ENCODE measurements at places on chromosomes 16 and 17. TPM values are rescaled to one million over a fixed set of nuclear protein-coding genes. Genes with fewer than 3 reads are reported as not detected.

DNA sequence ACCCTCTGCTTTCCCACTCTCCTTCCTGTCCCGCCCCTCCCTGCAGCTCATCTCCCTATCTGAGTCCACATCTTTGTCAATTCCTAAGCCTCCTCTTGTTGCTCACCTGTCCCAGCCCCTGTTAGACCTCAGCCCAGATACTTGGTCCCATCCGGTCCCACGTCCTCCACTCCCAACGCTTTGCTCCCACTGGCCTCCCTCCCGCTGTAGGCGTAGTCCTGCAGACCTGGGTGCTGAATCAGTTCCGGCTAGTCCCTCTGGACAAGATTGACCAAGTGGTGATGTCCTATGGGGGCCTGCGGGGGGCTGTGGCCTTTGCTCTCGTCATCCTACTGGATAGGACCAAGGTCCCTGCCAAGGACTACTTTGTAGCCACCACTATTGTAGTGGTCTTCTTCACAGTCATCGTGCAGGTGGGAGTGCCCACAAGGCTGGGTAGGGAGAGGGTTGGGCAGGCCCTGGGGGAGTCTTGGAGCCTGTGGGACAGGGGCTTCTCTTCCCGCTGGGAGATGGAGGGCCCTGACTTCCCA is 8.0 kb downstream of the SLC9A5 start:
- no peaks in the 10 kb centered on the region for H3K36me3 ChIP-seq
- no peak overlapping the region for H3K4me3 ChIP-seq
- no peak overlapping the region for H3K27ac ChIP-seq
- no peak for DNase-seq

DNA sequence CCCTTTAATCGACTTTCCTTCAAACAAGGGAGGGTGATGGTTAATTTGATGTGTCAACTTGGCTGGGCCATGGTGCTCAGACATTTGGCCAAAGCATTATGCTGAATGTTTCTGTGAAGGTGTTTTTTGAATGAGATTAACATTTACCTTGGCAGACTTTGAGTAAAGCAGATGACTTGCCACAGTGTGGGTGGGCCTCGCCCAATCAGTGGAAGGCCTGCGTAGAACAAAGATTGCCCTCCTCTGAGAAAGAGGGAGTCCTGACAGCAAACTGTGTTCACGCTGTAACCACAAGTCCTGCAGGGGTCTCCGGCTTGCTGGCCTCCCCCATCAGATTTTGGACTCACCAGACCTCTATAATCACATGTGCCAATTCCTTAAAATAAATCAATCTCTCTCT is 118.7 kb downstream of the SOX9 start:
- H3K4me3 ChIP-seq, result no peak overlapping the region
- no peak for DNase-seq
- H3K27me3 ChIP-seq, result peaks cover 11% of the 10 kb centered on the region

CEP295NL gene
- total RNA-seq, result 0.11 TPM

DNA sequence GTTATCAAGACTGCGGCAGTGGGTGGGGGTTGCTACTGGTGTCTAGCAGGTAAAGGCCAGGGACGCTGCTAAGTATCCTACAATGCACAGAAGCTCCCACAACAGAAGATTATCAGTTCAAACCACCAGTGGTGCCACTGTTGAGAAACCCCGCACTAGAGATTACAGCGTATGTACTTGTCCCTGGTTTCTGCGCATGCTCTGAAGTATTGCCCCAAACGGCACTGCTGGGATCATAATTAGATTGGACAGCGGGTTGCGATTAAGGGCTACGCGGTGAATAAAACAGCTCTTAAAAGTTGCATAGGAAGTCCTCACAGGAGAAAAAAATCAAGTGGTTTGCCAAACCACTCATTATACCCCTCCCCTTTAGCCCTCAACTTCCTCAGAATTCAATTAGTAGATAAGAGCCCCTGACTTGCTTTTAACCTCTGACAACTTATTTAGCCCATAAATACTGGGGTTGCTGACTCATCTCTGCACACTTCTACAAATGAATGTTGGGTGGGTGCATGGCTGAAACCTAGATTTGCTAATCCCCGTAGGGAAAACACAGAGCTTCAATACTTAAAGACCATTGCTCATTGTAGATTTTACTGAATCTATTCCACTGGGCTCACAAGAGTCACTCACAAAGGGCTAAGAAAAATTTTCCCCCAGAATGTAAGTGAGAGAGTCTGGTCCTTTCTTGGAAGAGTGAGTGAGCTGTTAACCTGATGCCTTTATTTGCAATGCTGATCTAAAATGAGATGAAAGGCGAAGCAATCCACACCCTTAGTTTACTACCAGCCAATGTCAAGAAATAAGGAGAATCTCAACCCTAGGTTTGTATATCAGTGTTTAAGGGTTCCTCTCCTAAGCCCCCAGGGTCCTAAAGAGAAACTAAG is 91.8 kb downstream of the RGS9 start:
- no peak overlapping the region for H3K4me3 ChIP-seq
- no peaks in the 10 kb centered on the region for H3K27me3 ChIP-seq
- H3K36me3 ChIP-seq, result no peaks in the 10 kb centered on the region
- DNase-seq, result peak; percentile 34
- no peaks in the 10 kb centered on the region for H3K4me1 ChIP-seq
- no peak overlapping the region for H3K27ac ChIP-seq

IRX5 gene
- 20.6 TPM for total RNA-seq

LONP2 gene
- 48.3 TPM for total RNA-seq

DNA sequence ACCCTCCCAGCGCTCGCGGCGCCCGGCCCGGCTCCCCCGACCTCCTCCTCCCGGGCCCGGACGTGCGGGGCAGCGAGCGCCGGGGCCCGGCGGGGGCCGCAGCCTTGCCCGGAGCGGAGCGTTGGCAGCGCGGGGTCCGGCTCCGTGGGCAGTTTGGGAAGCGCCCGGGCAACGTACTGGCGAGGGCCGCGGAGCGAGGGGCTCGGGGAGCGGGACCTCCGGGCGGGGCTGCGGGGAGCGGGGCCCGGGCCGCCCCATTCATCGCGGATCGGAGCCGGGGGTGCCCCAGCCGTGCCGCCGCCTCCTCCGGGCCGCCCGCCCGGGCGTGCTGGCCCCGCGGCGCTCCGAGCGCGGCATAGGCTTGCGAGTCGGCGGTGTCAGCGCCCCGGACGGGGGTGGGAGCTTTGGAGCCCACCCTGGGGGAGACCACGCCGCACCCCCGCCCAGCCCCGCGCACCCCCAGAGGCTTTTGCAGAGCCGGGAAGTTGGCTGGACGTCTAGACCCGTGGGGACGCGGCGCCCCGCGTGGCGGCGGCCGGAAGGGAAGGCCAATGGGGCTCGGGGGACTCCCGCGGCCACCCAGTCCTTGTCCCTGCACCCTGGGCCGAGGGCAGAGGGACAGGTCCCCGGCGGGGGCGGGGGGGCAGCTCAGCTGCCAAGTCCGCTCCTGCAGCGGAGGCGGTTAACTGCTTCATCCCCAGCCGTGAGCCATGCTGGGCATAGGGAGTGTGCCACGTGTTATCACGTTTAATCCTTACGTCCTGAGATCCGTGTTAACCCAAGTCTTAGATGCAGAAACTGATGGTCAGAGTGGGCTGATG is 852 bp downstream of the ZNF469 start:
- H3K4me3 ChIP-seq, result peak overlapping the region; percentile 80
- H3K36me3 ChIP-seq, result no peaks in the 10 kb centered on the region
- no peaks in the 10 kb centered on the region for H3K27me3 ChIP-seq
- peak; percentile 76 for DNase-seq

- no peaks in the 10 kb centered on the region for H3K27me3 ChIP-seq
- no peaks in the 10 kb centered on the region for H3K4me1 ChIP-seq
- no peak within 1 kb of the TSS for H3K4me3 ChIP-seq
- no peak for DNase-seq
- no peaks in the 10 kb centered on the region for H3K36me3 ChIP-seq
Measured at GRCh38 chr17:5234645-5235576, at the start of gene SCIMP. Gene SCIMP (minus strand): TSS chr17:5234860. CDS start chr17:5234755, 105 bp downstream.

DNA sequence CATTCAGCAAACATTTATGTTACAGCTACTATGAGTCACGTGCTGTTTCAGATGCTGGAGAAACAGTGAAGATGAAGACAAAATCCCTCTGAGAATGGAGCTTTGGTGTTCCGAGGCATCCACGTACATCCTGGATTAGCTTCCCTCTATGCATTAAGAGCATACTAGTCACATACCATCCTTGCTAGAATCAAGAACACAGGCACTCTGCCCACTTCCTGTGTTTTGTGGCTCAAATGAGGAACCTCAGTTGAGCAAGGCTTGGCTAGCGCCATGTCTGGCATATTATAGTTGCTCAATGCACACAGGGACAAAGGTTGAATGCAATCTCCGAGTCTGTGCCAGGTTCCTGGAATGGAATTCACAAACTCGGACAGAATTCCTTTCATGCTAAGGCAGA is 297.5 kb downstream of the XYLT1 start:
- peaks cover 16% of the 10 kb centered on the region for H3K4me1 ChIP-seq
- no peak overlapping the region for H3K27ac ChIP-seq
- H3K27me3 ChIP-seq, result no peaks in the 10 kb centered on the region
- DNase-seq, result peak; percentile 65

TBC1D3 gene
- not detected for total RNA-seq

DNA sequence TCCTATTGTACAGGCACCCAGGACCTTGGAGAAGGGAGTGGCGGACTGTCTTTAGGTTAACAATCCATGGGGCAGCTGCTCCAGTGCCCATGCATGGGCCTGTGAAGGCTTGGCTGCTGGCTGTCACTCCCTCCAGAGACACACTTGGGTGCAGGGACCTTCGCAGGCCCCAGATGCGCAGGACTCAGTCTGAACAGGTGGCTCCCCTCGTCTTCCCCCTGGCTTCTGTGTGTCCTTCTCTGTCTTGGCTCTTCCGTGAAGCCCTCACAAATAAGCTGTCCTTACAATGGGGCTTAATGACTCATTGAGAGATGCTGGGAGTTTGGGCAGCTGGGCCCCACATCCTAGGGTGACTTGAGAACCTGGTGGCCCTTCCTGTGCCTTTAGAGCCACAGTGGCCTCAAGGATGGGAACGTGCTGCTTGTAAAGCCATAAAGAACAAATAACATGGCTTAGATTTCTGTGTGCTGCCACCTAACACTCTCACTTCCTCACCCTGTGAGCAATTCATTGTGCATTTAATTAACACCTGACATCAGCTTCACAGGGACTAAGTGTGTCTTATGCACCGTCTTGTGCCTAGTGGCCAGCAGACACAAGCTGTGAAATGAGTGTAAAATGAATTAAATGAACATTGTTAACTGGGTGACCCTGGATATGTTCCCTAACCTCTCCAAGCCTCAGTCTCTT is 340.7 kb downstream of the SNX29 start:
- H3K4me3 ChIP-seq, result no peak overlapping the region
- H3K36me3 ChIP-seq, result no peaks in the 10 kb centered on the region
- H3K27ac ChIP-seq, result no peak overlapping the region
- peaks cover 16% of the 10 kb centered on the region for H3K4me1 ChIP-seq
- H3K27me3 ChIP-seq, result no peaks in the 10 kb centered on the region

TBC1D28 gene
- total RNA-seq, result not detected

GRCh38 chr17:81379523-81379942 is 15.7 kb upstream of the BAHCC1 start:
- H3K36me3 ChIP-seq, result no peaks in the 10 kb centered on the region
- H3K27ac ChIP-seq, result no peak overlapping the region
- DNase-seq, result peak; percentile 19

DNA sequence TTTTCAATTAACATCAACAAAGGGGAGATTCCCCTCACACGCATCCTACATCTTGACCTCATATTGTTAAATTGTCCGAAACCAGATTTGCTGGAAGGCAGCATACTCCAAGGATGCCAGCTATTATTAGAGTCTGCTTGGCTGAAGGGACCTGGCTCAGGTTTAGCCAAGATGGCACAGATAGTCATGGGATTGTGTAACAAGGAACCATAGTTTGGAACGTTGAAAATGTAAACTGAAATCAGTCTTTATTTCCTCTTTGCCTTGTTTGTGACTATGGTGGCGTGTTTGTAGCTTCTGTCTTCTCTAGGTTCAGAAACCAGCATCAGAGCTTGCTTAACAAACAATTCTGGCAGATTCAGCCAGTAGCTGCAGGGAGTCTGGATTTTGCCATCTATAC is 5.9 kb downstream of the ARSG start:
- no peak overlapping the region for H3K4me3 ChIP-seq
- H3K4me1 ChIP-seq, result peaks cover 5% of the 10 kb centered on the region
- H3K27me3 ChIP-seq, result no peaks in the 10 kb centered on the region
- H3K27ac ChIP-seq, result no peak overlapping the region

DNA sequence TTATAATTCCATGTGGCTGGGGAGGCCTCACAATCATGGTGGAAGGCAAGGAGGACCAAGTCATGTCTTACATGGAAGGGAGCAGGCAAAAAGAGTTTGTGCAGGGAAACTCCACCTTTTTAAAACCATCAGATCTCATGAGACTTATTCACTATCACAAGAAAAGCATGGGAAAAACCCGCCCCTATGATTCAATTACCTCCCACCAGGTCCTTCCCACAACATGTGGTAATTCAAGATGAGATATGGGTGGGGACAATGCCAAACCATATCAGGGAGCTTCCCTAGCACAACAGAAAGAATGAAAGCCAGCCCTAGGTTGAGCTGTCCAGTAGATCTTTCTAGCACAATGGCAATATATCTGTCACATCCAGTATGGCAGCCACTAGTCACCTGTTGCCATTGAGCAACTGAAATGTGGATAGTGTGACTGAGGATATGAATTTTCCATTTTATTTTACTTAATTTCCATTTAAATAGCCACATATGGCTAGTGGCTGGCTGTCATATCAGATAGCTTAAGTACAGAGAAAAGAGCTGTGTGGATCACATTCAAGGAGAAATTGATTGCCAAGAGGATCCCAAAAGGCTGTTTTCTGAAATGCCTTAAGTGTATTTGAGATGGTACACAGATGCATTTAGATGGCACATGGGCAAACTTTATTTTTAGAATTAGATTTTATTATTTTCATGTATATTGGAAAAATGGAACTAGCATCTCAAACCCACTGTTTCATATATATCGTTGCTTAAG is 273.0 kb downstream of the GRIN2A start:
- no peaks in the 10 kb centered on the region for H3K27me3 ChIP-seq
- no peak overlapping the region for H3K27ac ChIP-seq
- no peaks in the 10 kb centered on the region for H3K36me3 ChIP-seq
- no peaks in the 10 kb centered on the region for H3K4me1 ChIP-seq
- no peak for DNase-seq

- no peaks in the 10 kb centered on the region for H3K27me3 ChIP-seq
- H3K27ac ChIP-seq, result no peak overlapping the region
- DNase-seq, result no peak
- H3K36me3 ChIP-seq, result no peaks in the 10 kb centered on the region
- H3K4me1 ChIP-seq, result no peaks in the 10 kb centered on the region
Measured at GRCh38 chr16:10526962-10527361, 53.4 kb downstream of the EMP2 start.

DDX52 gene
- 26.7 TPM for total RNA-seq

DNA sequence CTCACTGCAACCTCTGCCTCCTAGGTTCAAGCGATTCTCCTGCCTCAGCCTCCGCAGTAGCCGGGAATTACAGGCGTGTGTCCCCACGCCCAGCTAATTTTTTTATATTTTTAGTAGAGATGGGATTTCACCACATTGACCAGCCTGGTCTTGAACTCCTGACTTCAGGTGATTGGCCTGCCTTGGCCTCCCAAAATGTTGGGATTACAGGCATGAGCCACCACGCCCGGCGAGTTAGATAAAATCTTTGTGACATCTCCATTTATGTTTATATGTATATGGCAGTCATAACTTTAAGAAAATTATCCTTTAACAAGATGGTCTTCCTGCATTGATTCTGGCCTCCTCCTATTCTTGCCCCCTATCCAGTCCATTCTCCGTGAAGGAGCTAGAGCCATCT is 24.0 kb downstream of the CCDC42 start:
- DNase-seq, result no peak
- no peak overlapping the region for H3K4me3 ChIP-seq
- H3K4me1 ChIP-seq, result no peaks in the 10 kb centered on the region
- H3K27ac ChIP-seq, result no peak overlapping the region

GNG13 gene
- not detected for total RNA-seq

- DNase-seq, result peak; percentile 54
- H3K36me3 ChIP-seq, result no peaks in the 10 kb centered on the region
- H3K27ac ChIP-seq, result no peak overlapping the region
- no peak overlapping the region for H3K4me3 ChIP-seq
- peaks cover 8% of the 10 kb centered on the region for H3K4me1 ChIP-seq
Measured at GRCh38 chr17:35167666-35168065, 20.0 kb downstream of the UNC45B start.

TBC1D26 gene
- total RNA-seq, result not detected

All from GM23248 (cell line).